Activated T-helper 2 cell treated with anti-CD3 and anti-CD28 coated beads, Interferon-gamma antibody, Interleukin-2, Interleukin-4, amounts not matched to agents 10 μg/mL and 5 μg/mL and 100 μg/mL, durations not matched to agents 14 hours and 24 hours and 36 hours (primary cell): ENCODE measurements at places on chromosomes 3 and 15.

DNA sequence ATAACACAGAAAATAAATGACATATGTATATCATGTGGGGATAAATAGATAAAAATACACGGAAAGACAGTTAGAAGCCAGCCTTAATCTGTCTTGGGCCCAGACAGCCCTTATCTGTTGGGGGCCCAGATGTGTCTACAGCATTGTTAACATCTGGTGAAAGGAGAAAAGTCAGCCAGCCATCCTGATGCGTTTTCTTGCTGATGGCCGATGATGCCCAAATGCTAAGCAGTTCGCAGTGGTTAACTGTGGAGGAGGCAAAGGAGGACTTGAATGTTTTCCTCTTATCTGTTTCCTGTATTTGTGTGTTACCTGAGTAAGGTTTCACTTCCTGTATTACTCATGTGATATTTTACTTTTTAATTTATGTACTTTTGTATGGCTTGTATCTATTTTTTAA, 46.2 kb downstream of the NOX5 start:
- DNase-seq: no peak

- DNase-seq: no peak
Measured at GRCh38 chr3:3089017-3089416, 21.2 kb downstream of the IL5RA start.

DNA sequence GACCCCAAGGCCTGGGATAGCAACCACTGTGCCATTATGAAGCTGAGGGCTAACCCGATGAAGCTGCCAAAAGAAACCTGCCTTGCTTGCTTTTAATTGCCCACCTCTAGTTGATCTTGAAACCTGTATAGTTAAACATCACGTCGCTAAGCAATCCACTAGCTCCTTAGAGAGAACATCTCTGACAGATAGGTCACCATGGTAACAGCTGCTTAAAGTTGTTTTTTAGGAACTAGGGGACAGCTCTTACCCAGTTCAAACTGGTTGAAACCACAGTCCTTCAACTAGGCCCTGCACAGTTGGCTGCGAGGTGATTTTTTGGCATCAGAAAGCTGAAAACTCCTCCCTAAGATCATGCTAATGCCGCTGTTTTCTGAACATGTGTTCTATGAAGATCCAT, 135.7 kb downstream of the EBLN2 start:
- no peak for DNase-seq

- no peak for DNase-seq
Measured at GRCh38 chr3:41220906-41221677, 21.8 kb downstream of the CTNNB1 start.

DNA sequence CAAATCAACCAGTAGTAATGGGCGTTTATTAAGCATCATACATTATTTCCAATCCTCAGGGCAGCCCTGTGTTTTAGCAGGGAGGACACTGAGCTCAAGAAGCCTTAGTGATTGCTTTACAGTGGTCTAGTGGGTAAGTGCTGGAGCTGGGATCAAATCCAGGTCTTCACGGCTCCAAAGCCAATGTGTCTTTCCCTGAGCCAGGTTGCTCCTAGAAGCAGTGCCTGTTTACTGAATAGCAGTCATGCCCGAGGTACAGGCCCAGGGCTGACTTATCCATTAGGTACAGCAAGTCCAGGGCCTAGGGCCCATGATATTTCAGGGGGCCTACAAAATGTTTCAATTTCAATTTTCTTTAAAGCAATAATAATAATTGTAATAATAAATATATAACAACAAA, 9.6 kb upstream of the SMAD6 start:
- no peak for DNase-seq

DNA sequence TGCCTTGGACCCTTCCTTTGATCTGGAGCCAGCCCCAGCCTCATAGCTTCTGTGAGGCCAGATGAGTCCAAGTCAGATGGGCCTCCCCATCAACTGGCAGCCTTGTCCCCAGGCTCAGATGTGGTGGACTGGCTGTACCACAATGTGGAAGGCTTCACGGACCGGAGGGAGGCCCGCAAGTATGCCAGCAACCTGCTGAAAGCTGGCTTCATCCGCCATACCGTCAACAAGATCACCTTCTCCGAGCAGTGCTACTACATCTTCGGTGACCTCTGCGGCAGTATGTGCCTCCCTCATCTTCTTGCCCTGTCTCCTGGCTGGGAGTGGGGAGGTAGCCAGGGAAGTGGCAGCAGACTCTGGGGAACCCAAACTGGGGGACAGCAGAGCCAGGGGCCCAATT, 6.9 kb upstream of the AP2M1 start:
- no peak for DNase-seq

DNA sequence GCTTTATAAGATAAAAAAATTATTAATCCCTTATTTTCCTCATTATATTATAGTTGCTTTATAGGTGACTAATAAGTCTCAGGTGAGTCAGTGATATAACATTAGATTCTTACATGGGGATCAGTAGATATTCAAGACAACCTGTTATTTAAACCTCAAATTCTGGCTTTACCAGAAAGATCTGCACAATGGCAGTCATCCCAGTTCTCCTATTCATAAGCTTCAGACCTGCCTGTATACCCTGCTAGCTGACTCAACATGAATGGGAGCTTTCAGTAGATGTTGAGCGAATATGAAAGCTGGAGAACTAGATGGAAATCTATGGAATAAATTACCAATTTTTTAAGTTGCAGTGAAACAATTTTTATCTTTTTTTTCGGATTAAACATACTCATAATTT, 20.5 kb upstream of the CCDC54 start:
- no peak for DNase-seq

- no peak for DNase-seq
Measured at GRCh38 chr3:58952128-58952917, 97.5 kb downstream of the CFAP20DC start.

GRCh38 chr15:45225506-45226273, 26.3 kb upstream of the SLC28A2 start:
- no peak for DNase-seq

- no peak for DNase-seq
Measured at GRCh38 chr3:39494781-39495180, 27.3 kb downstream of the MOBP start.

DNA sequence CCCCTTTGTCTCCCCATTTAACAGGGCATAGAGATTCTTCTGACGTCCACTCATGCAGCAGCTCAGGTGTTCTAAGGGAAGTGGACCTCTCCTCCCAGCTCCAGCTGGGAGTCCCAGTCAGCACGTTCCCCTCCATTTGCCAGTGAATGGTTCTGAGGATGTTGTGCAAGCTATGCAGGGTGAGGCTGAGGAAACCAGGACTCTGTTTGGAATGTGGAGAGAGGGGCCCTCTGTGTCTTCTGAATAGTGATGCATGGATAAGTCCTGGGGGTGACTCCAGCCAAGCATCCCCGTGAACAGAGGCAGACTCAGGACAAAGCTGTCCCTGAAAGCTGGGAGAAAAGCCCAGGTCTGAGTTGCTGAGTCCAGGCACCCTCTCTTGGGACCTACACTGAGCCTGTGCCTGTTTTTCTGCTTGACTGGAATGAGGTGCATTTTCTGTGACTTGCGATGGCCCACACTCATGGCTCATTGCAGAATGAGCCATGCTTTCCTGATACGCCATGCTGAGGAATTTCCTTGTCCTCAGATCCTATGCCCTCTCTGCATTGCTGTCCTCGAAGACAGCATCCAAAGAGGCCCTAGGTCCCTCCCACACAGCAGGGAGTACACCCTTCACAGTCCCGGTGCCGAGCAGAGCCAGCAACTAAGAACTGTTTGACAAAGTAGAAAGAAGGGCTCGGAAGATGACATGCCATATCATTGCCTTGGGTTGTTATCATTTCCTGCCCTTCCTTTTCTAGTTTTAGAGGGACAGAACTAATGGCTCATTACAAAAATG, 185.2 kb downstream of the ATP10A start:
- DNase-seq: no peak

- no peak for DNase-seq
Measured at GRCh38 chr15:92383519-92384324, 10.0 kb upstream of the ST8SIA2 start.

GRCh38 chr3:133965906-133966305, 63.8 kb downstream of the SLCO2A1 start:
- no peak for DNase-seq

DNA sequence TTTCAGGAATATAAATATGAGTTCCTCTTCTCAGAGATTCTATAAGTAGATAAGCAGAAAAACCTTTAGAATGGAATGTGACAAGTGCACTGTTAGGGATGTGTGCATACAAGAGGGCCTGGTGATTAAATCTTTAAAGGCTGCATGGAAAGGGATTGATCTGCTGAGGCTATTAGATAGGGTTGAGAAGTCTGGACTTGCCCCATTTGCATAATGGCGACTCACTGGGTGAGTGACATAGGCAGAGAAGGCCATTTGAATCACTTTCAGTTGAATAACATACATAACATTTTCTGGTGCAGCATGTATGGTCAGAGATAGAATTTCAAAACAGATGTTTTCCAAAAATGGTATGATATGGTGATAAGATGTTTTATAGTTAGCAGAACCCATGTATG, 156.9 kb downstream of the ZNF621 start:
- no peak for DNase-seq

DNA sequence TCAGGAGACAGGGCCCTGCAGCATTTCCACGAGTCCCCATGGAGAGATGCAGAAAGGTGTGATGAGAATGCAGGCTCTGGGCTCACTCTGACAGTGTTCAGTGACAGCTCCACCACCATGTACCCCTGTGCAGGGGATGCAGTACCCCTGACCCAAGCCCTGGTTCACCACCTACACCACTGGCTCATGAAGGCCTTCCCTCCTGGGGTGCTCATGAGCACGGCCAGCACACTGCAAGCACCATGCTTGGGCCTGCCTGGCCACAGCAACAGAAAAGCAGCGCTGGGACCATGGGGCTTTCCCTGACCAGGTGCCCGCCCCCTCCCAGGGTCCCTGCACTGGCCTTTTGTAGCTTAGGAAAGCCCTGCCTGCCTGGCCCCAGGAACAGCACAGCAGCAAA, 6.2 kb downstream of the CXCR6 start:
- DNase-seq: no peak

GRCh38 chr3:40985195-40985594, 214.1 kb upstream of the CTNNB1 start:
- DNase-seq: no peak

DNA sequence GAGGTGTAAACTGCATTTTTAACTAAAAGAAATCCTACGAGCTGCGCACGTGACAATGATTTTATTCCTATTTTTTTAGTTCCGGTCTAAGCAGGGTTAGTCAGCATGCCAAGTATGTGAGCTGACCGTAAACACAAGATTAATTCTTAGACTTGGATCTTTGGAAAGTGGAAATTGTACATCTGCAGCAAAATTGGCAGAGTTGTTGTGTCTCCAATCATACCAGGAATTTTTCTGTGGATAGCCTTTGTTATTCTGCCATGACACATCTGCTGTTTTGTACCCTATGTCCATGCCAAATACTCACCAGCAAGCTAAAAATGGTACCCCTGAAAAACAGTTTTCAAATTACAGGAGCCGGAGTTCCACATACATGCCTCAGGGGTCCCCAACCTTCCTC, 562.5 kb downstream of the UNC13C start:
- no peak for DNase-seq
